Colonic mucosa (tissue), 4 donors: ENCODE measurements at places on chromosomes 7 and 10.
A peak's percentile ranks its signal among the peaks of the same experiment; 100 is the strongest.

DNA sequence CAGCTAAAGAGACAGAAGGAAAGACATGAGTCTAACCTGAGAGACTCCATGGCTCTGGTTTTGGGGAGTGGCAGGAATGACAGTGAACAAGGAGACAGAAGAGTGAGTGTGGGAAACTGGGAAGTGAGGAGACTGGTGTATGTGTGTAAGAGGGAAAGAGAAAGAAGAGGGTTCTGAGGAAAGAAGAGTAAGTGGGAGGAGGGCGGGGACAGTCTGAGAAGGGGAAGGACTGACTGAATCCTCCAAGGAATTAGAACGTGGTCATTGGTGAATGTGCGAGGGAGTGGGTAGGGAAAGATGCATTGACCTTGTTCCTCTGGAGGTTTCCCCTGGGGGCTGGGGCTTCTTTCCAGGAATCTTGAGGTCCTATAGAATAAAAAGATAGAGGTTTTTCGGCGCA is 26.6 kb downstream of the WNT8B start:
- DNase-seq = no peak

DNA sequence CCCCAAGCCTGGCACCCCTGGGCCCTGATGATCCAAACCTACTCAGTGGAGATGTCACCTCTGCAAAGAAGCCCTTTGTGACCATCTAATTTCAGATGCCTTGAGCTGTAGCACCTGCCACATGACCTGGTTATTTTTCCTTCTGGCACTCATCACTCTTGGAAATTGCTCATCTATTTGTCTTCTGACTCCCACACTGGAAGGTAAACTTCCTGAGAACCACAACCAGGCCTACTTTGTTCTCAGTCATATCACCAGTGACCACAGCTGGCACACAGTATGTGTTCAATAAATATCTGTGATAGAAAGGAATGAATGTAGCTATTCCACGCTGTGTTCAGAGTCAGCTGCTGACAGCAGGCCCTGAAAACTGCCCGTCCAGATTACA is 97.1 kb downstream of the SH3PXD2A start:
- no peak for DNase-seq

GRCh38 chr10:76127984-76128589 is 696.7 kb downstream of the LRMDA start:
- DNase-seq = no peak

- no peak for DNase-seq
Measured at GRCh38 chr10:77516575-77516974, 121.0 kb downstream of the KCNMA1 start.

GRCh38 chr10:95389982-95390381 is 99.2 kb upstream of the PDLIM1 start:
- DNase-seq = no peak

GRCh38 chr7:128697302-128697905 is 25.3 kb downstream of the GARIN1A start:
- peak; percentile 41 for DNase-seq

DNA sequence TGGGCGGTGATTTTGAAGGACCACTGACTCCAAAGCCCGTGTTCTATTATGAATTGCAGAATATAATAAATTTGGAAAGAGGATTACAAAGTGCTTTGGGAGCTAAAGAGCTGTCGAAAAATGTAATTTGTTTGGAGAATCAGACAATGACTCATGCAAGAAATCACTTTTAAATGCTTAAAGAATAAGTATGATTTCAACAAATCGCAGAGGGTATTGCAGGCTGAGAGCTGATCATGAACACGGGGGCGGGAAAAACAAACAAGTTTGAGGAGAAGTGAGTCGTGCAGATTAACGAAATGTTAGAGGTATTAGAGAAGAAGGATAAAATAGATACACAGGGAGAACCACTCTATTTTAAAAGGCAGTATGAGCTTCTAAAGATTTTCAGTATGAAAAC is 4.9 kb upstream of the HACD1 start:
- DNase-seq = no peak

- no peak for DNase-seq
Measured at GRCh38 chr10:93818086-93818485, 60.4 kb downstream of the LGI1 start.

DNA sequence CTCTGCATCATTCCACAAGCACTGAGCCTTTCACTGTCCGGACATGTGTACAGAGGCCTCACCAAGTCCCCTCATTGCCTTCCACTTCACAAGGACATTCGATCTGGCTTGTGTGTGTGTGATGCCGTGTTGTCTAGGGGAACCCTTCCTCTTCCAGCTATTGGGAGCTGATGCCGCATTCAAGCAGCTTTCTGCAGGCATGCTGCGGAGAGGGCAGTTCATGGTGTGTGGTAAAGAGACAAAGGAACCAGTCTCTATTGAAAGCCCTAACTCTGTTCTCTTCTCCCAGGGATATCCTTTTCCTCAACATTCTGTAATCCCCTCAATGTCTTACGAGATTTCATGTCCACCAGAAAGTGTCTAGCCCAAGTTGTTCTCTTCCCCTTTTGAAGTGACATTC is 141.6 kb downstream of the ALOX5 start:
- DNase-seq = no peak

GRCh38 chr10:110073896-110074295 is 66.1 kb downstream of the ADD3 start:
- no peak for DNase-seq

GRCh38 chr7:140625908-140626868 is 14.4 kb downstream of the DENND2A start:
- peak; percentile 68 for DNase-seq

DNA sequence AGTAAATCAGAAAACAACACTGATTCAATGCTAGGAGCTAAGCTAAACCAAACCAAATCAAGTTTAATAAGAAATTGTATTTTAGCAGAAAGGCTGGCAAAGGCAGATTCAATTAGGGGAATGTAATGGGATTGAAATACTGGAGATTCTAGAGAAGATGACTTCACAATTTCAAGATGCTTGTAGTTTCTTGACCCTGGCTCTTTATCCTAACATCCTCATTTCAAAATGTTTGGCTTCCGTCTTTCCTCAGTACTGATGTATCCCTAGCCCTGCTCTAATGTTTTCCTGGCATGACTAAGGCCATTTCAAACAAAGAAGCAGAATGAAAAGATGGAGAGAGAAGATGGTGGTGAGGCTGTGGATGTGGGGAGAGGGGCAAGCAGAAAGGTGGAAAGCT is 2.7 kb upstream of the JCAD start:
- DNase-seq = no peak

- DNase-seq = no peak
Measured at GRCh38 chr10:112095731-112096130, 87.8 kb downstream of the GPAM start.

DNA sequence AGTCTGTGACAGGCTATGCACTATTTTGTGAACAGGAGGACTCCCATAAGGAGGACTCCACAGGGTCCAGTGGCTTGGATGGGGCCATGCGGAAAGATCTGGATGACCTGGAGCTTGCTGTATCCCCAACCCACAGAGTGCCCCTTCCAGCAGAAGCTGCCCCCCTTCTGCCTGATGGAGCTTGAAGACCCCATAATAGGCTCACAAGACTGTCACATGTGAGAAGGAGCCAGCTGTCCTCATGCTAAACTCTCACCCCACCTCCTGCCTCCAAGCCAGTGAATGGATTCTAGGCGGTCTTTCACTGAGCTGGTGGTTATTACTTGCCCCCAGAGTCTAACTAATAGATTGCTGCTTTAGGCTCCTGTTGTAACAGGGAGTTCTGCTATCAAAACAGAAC is 79.1 kb downstream of the XRCC2 start:
- no peak for DNase-seq

DNA sequence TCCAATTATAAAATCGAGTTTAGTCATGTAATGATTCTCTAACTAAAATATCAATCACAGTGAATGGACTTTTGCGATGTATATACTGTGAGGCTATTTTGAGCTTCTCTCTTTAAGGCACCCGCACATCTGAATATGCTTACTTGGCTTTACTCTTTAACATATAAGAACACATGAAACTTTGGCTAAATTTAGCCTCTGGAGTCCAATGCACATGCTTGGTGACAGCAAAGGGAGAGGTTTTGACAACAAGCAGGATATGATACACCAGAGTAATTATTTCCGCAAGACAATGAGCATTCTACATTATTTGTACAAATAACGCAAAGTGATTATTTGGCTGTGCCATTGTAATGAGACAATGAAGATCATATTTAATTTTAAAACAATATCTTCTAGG is 72.4 kb downstream of the ARID5B start:
- no peak for DNase-seq

DNA sequence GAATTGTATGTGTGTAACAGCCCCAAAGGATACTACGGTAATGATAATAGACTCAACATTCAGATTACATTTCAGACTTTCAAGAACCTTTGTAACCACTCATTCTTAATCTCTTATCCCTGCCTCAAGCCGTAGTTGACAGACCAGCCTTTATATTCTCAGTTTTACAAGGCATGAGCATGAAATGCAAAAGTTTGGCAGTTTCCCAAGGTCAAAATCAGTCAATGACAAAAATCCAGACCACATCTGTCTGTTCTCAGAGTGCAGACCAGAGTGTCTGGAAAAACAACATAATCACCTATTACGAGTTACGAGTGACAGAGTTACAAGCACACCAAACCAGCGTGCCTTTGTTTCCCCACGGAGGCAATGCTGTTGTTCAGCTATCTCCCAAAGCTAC is 178.6 kb upstream of the LRGUK start:
- DNase-seq = no peak

GRCh38 chr10:69057951-69058297 is 30.0 kb upstream of the SRGN start:
- DNase-seq = no peak

GRCh38 chr10:128927497-128928161 is 539.4 kb upstream of the MGMT start:
- DNase-seq = no peak

DNA sequence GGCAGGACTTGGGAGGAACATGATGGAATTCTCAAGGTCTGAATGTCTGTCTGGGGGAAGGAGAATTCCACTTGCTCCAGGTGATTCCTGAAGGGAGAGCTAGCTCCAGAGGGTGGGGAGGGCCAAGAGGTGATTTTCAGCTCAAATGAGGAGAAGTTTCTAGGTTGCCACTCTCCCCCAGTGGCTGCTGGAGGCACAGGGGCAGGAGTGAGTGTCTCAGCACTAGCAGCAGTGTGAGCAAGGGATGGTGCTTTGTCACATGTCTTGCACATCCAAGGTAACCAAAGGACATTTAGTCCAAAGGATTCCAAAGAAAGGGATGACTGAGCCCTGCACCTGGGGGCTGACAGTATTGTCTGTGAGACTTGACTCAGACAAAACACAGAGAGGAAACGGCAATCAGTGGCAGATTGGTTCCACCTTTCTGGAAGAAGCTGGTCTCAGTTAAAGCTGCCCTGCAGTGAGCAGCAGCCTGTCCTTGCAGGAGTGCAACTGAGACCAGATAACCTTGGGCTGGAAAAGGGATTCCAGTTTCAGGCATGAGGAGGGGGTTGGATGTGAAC is 51.2 kb upstream of the PCBD1 start:
- DNase-seq = no peak

- no peak for DNase-seq
Measured at GRCh38 chr7:155754165-155754564, 58.1 kb downstream of the SHH start.

DNA sequence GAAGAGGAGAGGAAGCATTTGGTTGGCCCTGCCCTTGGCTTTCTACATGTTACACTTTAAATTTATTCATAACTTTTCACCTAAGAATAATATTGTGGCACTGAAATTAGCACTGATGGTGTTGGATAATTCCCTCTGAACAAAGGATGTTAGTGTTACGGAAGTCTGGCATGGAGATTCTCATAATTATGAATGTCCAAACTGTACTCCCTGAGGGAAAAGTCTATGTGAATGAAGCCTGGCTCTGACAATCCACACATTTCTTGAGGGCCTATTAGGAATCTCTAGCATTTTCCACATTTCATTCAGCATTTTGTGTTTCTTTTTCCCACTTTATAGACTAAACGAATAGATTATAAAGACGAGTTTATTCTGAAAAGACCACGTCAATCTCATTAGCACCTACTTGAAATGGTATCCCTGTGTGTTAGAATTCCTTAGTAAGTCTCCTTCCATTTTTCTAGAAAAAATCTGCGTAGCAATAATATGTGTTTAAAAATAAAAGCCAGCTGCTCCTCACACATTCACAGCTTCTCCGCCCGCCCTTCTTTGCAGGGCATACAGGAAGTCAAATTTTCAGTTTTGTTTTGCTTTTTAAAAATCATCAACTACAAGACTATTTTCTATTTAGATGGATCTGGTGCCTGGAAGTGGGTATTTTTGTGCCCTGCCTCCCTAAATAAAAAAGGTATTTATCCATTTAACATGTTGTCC is 131.8 kb upstream of the PALS2 start:
- DNase-seq = no peak

- DNase-seq = no peak
Measured at GRCh38 chr7:114924038-114924712, 2.3 kb downstream of the MDFIC start.

DNA sequence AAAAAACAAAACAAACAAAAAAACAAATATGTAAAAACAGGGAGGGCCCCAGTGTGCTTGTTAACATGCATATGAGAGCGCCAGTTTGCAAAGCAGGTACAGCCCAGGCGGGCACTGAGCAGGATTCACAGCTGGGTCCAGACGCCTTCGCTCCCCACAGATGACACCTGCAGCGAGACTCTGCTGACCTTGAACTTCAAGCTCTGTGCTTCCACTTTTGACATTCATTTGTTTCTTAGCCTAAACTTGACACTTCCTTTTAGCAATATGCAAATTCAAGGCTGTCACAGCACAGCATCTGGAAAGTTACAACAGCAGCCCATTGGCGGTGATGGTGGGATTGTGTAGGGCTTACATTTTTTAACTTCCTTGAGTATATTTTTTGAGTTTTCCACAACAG is 88.8 kb upstream of the TNS3 start:
- no peak for DNase-seq

DNA sequence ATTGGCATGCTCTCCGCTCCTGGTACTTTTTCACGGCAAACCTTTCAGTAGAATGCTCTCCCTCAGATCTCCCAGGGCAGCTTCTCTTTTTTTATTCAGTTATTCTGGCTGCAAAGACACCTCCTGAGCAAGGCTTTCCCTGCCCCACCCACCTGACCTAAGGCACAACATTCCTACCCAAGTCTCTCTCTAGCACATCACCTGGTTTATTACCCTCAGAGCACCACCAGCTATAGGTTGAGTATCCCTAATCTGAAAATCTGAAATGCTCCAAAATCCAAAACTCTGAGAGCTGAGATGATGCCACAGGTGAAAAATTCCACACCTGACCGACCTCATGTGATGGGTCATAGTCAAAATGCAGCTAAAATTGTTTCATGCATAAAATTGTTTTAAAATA is 99.6 kb downstream of the GLI3 start:
- no peak for DNase-seq

DNA sequence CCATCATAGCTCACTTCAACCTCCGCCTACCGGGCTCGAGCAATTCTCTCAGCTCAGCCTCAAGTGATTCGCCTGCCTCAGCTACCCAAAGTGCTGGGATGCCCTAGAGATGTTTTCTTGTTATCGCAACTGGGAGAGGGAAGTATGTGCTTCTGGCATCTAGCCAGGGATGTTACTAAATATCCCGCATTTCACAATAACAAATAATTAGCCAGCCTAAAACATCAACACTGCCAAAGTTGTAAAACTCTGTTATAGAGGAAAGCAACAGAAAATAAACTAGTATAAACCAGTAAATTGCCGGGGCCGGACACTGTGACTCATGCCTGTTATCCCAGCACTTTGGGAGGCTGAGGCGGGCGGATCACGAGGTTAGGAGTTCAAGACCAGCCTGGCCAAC is 7.2 kb downstream of the INA start:
- no peak for DNase-seq
